ENCODE measurements at places on chromosomes 3 and 15.
A peak's percentile ranks its signal among the peaks of the same experiment; 100 is the strongest.

DNA sequence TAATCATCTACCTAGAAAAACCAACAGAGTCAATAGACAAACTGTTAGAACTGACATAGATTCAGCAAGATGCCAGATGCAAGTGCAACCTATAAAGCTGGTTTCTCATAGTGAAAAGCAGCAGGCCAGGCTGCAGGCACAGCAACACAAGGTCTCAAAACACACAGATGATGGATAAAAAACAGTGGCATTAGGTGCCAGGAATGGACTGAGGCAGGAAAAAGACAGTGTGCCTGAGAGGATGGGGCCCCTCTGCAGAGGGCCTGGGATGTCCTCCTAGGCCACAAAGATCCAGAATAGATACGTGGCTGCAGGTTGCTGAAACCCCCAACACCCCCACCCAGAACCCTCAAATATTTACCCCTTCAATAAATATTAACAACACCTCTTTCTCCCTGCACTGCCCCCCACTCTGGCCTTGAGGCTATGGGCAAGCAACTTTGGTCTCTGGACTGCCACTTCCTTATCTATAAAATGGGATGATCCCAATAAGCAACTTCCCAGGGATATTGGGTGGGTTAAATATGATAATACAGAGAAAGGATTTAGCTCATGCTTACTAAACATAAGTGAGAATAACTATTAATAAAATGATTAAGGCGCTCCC is 35.2 kb upstream of the FGD5 start:
- no peak for DNase-seq

- no peak for DNase-seq
These were observed 226.1 kb upstream of the UBE2E2 start for GRCh38 chr3:22977042-22977441.

GRCh38 chr3:184730924-184731323 is 19.1 kb upstream of the MAGEF1 start:
- no peak for DNase-seq

DNA sequence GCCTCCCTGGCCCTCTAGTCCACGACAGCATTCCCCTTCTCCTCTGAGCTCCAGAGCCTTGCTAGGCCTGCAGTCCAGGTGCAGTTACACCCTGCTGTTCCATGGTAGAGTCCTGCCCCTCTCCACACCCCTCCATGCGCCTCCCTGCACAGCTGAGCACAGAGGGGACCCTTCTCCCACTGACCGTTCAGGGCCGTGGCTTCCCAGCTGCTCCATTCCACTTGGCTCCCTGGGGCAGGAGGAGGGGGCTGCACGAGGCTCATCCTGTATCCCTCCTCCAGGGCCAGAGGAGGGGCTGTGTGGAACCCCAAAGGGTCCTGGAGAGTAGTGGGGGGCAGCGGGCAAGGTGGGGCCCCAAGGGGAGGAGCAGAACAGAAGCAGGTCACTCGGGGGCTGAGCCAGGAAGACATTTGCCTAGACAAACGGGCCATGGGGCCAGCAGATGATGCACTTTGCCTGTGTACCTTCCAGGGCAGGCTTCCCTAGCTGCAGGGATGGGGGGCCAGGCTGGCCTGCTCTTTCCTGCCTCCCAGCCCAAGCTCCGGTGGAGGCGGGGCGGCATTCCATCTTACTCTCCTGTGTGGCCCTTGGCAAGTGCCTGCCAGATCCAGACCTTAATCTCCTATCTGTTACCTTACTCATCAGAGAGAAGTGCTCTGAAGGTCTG is 20.7 kb upstream of the GOLGA6C start:
- no peak for DNase-seq

DNA sequence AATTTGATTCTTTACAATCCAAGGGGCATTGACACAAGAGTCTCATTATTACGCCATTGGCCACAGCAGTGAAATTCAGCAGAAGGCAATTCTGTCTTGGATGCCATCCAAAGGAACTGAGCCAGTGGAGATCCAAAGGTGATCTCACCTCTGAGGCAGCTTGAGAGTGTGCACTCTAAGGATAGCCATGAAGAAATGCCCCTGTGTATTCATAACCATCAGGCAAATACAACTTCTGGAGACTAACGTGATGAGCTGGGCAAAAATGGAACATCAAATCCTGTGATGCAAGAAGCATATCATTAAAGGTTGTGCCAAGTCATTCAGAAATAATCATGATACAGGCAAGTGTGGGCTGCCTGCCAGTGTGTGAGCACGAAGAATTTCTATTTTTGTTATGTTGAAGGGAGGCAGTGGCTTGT is 41.4 kb downstream of the ROBO2 start:
- DNase-seq, result peak; percentile 53

DNA sequence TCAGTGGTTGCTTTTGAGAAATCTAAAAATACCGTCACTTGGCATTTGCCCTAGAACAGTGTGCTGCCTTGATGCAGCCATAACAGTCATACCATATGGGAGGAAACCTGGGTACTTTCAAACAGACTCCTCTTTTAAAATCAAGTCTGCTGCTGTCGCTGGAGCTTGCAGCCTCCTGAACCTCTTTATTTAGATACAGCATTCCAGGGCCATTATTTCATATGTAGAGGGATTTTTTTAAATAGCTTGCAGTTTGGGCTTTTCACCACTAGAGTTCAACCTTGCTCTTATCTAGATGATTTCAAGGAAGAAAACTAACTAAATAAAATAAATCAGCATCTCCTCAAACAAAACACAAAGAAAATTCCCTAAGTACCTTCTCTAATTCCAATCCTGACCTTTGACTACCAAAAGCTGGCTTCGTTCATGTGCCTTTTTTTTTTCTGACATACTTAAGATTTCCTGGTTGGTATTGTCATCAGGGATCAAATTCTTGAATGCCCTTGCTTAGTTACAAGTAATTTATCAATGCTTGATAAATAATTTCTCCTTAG is 111.6 kb downstream of the KBTBD8 start:
- DNase-seq, result peak; percentile 57

DNA sequence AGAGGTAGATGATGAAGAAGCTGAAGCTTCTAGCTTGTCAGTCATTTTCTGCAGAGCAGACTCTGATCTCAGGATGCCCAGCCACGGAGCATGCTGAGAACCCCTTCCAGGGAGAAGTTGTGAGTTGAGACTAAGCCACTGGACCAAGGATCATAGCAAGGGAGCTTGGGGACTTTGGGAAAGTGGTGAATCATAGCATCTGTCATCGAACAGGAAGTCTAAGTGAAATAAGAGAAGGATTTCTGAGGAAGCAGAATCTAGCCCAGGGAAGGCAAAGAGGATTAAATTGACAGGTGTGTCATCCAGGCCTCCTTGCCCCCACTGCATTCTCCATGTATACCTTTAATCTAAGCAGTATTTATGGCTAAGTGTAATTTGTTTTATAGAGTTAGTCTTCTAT is 71.8 kb upstream of the TMEM108 start:
- no peak for DNase-seq

DNA sequence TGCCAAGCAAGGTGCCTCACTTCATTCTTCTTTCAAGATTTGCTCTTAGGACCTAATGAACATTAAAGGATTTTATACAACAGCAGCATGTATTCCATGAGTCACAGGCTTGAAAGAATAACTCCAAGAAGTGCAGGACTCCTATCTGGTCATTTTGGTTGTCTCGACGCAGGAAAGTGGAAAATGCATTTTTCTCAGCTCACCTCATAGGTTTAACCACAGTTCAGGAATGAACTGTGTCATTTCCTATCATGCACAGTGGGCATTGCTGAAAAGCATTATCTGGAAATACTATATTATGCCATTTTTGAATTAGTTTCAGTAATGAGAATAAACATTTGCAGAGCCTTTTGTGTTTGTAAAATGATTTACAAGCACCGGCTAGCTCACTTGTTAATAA is 98.7 kb upstream of the BFSP2 start:
- no peak for DNase-seq

DNA sequence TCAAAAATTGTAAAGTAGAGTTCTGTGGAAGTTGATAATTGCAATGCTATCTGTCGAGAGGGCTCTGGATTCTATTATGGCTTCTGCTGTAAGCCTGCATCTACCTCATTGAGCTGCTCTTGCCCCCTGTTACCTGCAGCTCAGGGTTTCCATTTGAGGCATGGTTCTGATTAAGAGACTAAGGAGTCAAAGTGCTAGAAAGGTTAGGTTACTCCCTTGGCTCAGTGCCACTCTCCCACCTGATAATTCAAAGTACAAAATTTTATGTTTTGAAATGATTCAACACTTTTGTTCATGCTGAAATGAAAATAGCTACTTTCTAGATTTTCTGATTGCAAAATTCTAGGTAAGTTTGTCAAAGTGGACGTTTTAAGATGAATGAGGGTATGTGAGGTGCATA is 220.5 kb upstream of the SATB1 start:
- DNase-seq, result no peak

DNA sequence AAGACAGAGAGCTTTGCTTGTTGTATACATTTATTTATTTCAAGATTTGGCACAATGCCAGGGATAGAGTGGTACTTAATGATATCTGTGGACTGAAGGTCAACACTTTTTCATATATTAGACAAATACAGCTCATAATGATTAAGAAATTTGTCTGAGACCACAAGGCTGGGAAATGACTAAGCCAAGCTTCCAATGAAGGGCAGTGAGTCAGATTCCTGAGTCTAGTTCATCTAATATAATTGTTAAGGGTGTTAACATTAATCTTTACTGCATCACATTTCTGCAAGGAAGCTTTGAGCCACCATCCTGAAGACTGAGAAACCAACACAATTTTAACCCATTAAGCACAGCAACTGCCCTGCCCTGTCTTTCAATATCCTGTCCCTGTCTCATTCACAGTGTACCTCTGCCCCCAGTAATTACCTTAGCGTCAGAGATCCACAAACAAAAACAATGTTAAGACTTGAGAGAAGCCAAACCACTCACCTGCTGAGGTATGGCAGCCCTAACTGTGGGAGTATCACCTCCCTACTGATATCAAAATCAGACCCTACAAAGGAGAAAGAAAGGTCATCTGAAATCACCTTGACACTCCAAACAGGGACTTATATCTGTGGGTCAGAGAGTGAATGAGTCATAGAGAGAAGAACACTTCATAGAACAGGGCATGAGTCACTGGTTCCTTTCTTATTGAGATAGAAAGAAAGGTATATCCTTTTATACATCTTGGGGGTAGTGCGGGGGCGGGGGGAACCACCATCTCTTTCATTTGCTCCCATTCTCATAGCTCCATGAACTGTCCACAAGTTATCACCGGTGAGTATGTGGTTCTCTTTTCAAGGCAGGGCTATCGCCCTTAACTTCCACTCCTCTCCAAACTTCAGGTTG is 74.7 kb downstream of the MAGI1 start:
- DNase-seq, result no peak

DNA sequence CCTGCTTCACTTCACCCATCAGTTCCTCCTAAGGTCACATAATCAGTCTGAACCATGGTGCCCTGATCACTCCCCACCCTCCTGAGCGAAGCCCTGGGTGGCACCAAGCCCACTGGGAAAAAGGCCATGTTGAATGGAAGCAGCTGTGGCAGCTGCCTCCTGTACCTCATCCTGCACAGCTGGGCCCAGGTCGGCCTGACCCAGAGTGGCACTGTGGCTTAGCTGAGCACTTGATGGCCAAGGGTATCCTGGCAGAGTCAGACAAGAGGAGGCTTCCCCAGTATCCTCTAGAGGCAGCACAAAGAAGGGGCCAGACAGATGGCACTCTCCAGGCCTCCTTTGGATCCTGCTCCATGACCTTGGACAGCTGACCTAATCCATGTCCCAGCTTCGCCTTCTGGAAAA is 68.4 kb downstream of the TLE3 start:
- peak; percentile 14 for DNase-seq

DNA sequence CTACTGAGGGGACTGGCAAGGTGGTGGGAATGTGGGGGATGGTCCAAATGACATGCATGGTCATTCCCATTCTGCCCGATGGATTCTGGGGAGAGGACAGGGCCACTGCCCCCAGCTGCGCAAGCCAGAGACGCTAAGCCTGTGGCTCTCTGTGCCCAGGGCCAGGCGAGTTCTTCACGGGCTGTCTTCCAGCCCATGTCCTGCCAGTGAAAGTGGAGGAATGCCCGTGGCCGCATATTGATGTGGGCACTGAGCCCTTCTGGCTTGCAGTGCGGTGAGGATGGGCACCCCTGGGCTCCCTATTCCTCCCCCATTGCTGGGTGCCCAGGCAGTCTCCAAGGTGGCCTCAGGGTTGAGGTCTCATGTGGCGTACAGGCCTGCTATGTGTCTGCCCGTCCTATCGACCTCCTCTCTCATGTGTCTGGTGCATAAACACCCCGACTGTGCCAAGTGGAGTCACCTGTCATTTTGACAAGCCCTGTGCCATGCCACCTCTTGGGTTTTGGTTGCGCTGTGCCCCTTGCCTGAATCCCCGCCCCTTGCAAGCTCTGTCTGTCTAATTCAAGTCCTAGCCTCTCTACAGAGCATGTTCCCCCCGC is 116.8 kb downstream of the TMEM266 start:
- no peak for DNase-seq

GRCh38 chr3:3200632-3201212 is 21.2 kb upstream of the CRBN start:
- DNase-seq, result peak; percentile 75

- no peak for DNase-seq
These were observed 43.0 kb downstream of the RASA2 start for GRCh38 chr3:141529717-141530414.

DNA sequence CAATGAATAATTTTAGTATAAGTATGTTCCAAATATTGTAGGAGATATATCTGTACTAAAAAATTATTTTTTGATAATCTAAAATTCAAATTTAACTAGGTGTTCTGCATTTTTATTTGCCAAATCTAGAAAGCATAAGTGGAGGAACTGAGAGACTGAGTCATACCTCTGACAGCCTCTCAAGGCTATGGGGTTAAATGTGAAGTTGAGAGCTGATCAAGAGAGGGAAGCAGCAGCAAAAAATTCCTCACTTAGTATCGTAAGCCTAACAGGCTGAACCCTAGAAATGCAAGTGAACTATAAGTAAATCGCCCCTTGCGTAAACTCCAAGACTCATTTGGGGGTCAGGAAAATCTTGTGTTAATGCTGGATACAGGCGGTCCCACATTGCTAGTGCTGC is 12.8 kb upstream of the TOPAZ1 start:
- no peak for DNase-seq

GRCh38 chr3:187746442-187747281 is 1.4 kb upstream of the BCL6 start:
- DNase-seq, result peak; percentile 29

DNA sequence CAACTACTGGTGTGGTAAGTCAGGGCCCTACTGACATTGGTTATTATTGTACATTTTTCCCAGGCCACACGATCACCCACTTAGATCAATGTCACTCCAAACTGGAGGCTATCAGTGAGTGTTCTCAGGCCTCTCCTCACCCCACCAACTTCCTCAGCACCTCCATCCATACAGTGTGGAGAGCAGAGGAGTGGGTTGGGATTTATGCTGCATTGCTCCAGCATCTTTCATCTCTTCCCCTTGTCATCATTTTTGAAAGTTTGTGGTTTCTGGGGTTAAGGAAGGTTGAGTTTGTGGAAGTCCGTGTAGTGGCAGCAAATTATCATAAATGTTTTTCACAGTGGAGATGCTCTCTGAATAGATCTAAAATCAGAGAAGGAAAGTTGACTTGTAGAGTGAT is 60.2 kb downstream of the TLNRD1 start:
- DNase-seq, result no peak

GRCh38 chr3:196651819-196652218 is 12.3 kb downstream of the NRROS start:
- no peak for DNase-seq
